ENCODE measurements at places on chromosomes 11 and 22.

DNA sequence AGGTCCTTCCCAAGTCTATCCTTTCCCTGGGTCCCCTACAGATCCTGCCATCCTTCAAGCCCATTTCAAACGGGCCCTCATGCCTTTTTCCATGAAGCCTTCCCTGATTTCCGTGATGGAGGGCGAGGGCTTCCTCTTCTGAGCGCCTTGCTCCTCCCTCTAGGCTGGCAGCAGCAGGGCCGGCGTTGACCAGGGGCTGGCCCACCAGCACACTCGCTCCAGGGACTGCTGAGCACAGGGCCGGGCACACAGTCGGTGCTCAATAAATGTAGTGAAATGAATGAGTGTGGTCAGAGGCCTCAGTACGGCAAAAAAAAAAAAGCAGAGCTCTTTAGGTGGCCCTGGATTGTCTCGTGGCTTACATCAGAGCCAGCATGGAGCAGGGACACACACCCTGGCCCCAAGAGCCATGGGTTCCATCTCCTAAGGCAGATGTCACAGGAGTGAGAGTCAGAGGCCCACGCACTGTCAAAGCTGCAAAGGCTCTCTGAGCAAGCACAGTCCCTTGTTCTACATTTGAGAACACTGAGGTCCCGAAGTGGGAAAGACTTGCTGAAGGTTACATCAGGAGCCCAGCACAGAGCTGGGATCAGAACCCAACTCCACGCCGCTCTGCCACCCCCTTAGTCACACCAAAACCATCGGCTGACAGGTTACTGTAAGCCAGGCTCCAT is 3.1 kb downstream of the IL2RB start:
- no peak for DNase-seq

DNA sequence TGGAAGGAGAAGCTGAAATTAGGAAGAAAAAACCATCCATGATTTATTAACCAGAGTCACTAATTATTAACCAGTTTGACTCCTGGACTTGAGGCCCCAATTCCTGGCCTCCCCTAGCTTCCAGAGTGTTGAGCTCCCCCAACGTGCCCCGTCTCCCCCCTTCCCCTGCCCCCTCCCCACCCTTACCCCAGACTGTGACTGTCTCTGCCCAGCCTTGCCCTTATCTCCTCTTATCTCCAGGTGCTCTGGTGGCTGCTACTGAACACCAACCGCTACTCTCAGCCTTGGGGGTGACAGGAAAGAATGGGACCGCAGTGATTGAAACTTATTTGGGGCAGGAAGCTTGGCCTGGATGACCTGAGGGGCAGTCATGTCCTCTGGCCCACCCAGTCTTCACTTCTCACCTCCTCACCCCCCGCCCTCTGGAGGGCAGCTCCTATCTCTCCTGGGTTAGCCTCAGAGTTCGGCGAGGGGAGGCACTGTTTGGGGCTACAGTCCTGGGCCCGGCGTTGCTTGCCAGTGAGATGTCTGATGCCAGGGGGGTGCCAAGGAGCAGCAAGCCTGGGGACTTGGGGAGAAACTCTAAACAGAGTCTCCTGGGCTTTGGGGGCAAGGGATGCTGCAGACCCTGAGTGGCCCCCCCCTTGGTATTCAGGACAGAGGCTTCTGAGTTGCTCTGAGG is 15.5 kb downstream of the NECTIN1 start:
- no peak for DNase-seq

GRCh38 chr22:30250661-30251267 is 4.2 kb upstream of the LIF start:
- DNase-seq: no peak

- DNase-seq: no peak
These were observed 83.9 kb upstream of the TIMP3 start for GRCh38 chr22:32717337-32718240.

- DNase-seq: no peak
These were observed 132.3 kb downstream of the CRYBB2 start for GRCh38 chr22:25351631-25352293.

- no peak for DNase-seq
These were observed 18.8 kb downstream of the RRP7A start for GRCh38 chr22:42500836-42501179.

DNA sequence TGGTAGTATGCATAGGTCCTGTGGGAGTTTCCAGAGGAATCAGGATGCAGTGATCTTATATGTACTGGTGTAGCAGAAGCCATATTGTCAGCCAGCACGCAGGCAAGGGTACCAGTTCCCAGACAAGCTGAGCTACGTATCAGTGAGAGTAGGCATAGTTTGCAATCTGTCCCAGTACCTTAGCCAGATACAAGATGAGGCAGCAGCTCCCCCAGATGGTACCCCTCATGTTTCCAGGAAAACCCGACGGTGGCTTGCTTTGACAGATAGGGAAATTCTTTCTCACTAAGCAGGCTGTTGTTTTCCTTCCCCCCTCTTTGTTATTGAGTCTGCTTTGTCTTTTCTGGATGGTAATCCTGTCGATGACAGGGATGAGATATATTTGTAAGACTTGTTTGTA is 109.7 kb upstream of the RRM1 start:
- no peak for DNase-seq

- DNase-seq: no peak
These were observed 539 bp downstream of the SLC35C1 start for GRCh38 chr11:45805305-45806071.

GRCh38 chr11:64362339-64362738 is 3.4 kb downstream of the RPS6KA4 start:
- DNase-seq: no peak

GRCh38 chr11:74671520-74672196 is 59.6 kb downstream of the CHRDL2 start:
- DNase-seq: no peak

GRCh38 chr11:115678942-115679341 is 174.7 kb upstream of the CADM1 start:
- DNase-seq: peak; percentile 0

DNA sequence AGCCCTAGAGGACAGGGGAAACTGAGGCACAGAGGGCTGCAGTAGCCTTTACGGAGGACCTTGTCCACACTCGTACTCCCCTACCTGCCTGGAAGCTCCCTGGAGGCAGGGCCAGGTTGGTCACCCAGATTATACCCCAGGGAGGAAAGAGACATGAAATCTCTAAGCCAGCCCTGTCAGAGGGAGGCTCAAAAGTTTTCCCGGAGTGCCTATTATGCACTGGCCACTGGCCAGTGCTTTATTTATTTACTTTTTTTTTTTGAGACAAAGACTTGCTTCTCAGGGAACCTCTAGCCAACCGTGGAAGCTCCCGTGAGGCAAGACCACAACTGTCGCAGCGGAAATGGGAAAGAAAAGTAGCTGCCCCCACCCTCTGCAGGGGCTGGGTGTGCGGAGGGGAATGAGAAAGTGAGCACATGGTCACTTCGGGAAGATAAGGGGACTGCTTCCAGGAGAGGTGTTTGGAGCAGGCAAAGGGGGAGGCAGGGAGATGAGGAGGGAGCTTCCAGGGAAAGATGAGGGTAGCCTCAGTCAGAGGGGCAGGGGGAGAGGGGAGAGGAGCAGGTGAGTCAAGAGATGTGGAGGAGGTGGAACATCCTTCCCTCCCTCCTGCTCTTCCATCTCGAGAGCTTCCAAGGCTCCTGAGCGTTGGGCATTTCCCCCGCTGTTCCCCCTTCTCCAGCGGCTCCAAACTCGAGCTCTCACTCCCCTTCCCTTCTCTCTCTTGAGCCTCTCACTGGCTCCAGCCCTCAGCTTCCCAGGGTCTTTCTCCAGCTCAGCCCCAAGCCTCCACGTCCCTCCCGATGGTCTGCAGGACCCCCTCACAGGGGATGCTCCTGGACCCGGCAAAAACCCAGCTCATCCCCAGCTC is 4.3 kb downstream of the IL2RB start:
- DNase-seq: no peak

DNA sequence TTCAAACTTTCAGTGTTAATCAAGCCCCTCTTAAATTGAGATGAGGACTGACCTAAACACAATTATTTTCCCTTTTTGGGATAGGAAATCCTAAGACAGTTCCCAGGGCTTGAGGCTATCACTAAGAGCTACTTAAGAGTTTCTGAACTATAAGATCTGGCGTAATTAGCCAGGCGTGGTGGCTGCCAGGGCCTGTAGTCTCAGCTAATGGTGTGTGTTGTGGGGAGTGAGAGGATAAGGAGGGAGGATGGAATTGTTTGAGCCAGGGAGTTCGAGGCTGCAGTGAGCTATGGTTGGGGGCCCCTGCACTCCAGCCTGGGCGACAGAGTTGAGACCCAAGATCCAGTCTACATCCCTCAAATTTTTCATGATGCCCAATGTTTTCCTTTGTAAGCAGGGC is 23.5 kb upstream of the EXPH5 start:
- no peak for DNase-seq

DNA sequence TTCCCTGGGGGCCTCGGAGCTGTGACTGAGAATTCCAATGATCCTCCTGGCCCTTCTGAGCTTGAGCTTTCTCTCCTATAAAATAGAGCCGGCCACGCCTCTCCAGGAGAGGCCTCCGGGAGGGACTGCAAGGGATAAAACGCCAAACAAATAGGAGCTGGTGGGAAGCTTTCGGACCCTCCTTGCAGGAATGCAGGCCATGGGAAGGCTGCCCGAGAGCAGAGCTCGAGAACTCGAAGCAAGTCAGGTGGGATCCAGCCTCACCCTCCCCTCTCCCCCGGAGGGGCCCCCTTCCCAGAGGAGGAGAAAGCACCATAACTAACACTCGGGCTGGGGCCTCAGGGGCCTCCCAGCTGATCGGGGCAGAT is 34.6 kb downstream of the FLRT1 start:
- DNase-seq: no peak

- no peak for DNase-seq
These were observed 16.0 kb downstream of the PARVG start for GRCh38 chr22:44196731-44197131.

GRCh38 chr11:65277631-65278277 is 16.0 kb downstream of the POLA2 start:
- DNase-seq: no peak

DNA sequence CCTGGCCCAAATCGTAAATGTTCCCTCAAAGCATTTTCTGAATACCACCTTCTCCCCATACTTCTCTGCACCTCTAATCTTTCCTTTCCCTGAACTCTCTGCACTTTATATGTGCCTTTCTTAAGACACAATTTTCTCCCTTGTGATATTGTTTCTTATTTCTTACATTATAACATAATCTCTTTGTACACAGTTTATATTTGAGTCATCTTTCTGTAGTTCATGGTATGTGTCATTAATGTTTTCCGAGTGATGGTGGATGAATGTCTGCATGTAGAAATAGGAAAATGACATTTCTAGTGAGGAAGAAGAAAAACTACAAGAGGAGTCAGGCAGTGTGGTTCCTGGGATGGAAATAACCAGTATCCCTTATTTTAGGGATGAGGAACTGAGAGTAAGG is 5.5 kb downstream of the ACRV1 start:
- DNase-seq: no peak

DNA sequence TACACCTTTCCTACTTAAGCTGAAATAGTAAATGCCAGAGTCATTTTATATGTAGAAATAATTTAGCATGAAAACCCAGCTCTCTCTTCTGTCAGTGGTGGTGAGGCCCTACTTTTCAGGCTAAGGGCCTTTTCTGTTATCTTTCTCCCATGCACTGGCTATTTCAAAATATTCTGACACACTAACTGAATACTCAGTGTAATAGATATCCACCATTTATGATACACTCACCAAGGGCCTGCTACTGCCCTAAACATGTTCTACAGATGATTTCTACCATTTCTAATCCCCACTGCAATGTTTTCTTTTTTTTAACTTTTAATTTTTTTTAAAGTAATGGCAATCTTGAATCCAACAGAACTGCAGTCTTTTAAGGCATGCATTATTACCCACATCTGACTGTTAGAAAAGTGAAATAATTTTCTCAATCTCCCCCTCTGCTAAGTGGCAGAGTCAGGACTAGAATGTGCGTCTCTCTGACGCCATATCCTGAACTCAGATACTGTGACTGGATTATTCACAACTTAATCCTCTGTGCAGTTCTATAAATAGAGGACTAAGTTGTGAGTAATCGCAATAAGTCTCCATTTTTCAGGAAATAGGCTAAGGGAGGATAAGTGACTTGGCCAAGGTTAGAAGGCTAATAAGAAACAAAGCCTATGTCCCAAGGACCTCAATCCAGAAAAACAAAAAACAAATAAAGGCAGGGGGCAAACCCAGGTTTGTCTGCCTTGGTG is 44.0 kb downstream of the GRAMD1B start:
- no peak for DNase-seq

GRCh38 chr22:17965538-17966402 is 58.6 kb downstream of the MICAL3 start:
- no peak for DNase-seq

DNA sequence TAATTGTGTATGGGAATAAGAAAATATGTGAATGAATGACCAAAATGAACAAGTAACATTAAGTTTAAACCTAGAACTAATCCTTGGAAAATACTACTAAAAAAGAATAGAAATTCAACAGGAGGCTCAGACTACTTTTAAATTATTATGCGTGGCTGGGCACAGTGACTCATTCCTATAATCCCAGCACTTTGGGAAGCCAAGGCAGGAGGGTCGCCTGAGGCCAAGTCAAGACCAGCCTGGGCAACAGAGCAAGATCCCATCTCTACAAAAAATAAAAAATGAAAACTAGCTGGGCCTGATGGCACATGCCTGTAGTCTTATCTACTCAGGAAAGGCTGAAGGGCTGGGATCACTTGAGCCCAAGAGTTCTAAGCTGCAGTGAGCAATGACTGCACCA is 85.4 kb upstream of the CLNS1A start:
- DNase-seq: no peak

- DNase-seq: peak; percentile 63
These were observed 212.3 kb upstream of the NCAM1 start for GRCh38 chr11:112748713-112749543.

- no peak for DNase-seq
These were observed 5.8 kb downstream of the OR5AK2 start for GRCh38 chr11:56994532-56994931.

GRCh38 chr11:16797776-16798175 is 59.3 kb downstream of the C11orf58 start:
- no peak for DNase-seq

DNA sequence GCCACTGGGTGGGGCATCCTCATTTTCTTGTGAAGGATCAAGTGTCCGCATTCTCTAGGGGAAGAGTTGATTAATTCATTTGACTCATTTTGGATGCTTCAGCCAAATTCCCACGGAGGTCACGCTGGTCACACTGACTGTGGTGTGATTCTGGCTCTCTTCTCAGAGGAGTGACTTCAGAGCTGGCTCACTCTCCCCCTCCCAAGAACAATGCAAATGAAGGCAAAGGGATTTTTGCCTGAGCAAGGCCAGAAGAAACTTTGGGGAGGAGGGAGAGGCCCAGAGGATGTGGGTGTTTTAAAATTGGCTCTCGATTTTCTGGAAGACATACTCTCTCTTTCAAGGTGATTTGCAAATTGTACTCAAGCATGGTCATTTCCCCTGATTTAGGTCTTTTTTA is 51.1 kb upstream of the LMO2 start:
- DNase-seq: no peak

- DNase-seq: no peak
These were observed 42.6 kb upstream of the VPREB1 start for GRCh38 chr22:22201930-22202343.

GRCh38 chr11:73623686-73624085 is 22.7 kb upstream of the PLEKHB1 start:
- DNase-seq: no peak

GRCh38 chr22:36285017-36285416 is 32.1 kb downstream of the APOL1 start:
- DNase-seq: no peak

- DNase-seq: no peak
These were observed 145.7 kb downstream of the TENM4 start for GRCh38 chr11:79294845-79295731.

All from DMS 273 treated with DMSO at 0.1 percent for 48 hours (cell line).